ENCODE measurements at places on chromosomes 16 and 17.
A peak's percentile ranks its signal among the peaks of the same experiment; 100 is the strongest.

DNA sequence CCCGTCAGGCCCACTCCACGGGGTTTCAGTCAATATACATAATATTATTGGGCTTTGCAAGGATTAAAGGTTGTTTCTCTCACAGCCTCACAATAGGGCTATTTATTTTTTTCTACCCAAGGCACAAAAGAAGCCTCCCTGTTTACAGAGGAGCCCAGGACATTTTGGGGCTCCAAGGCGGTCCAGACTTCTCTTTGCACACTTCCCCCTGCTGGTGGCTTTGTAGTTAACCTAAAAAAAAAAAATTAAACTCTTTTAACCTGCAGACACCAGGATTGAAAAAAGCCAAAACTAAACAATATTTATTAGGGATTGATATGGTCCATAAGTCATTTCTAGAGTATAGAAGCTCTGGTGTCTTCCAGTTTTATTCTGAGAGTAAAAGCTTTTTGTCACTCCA is 169.7 kb upstream of the ZFHX3 start:
- DNase-seq: no peak

DNA sequence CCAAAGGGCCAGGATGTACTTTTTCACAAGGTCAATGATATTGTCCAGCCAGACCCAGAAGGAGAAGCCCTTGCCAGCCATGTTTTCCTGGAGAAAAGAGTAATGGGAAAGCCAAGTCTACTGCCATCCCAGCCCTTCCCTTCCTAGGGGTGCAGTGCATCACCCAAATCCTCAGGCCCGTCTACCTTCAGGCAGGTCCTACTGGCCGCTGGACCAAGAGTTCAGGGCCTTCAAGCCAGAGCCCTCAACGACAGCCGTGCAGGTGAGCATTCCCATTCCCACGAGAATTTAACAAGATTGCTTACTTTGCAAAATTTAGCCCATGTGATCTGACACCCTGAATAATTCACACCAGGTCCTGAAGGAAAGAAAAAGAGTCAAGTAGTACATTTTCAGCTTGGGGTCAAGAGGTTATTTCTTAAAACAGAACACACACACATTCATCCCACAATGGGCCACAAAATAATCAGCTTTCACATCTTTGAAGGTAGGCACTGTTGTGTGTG is 35.0 kb downstream of the STAT5A start:
- DNase-seq: no peak

DNA sequence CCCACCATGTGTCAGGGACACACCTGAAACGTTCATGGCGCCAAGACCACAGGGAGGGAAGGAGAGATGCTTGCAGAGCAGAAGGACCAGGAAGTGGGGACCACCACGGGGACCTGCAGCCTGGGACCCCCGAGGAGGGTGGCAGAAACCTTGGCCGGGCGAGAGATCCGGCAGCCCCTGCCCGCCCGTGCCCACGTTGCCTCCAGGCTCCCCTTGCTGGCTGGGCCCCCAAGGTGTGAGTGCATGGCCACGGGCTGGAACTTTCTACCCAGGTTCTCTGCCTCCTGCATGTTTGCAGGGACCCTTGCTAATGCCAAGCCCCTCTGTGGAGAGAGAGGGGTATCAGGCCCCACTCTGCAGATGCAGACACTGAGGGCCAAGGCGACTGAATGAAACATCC is 50.4 kb downstream of the USP22 start:
- no peak for DNase-seq

DNA sequence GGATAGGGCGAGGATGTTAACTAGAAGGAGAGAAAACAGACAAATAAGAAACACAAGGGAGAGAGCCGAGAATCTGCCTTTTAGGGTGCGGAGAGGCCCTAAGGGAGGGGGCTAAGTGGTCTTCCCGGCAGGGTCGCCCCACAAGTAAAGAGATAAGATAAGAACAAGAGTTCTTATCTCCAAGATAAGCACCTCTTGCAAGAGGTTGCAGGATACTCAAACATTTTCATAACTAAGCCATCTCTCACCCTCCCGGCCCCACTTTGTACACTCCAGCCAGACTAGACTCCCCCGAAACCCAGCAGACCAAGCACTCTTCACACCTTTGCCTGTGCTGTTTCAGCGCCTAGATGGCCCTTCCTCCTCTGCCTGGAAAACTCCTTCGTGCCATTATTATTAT is 14.3 kb downstream of the ZNF319 start:
- no peak for DNase-seq

- DNase-seq: no peak
Observed at GRCh38 chr17:1713878-1714426, 3.8 kb upstream of the TLCD2 start.

DNA sequence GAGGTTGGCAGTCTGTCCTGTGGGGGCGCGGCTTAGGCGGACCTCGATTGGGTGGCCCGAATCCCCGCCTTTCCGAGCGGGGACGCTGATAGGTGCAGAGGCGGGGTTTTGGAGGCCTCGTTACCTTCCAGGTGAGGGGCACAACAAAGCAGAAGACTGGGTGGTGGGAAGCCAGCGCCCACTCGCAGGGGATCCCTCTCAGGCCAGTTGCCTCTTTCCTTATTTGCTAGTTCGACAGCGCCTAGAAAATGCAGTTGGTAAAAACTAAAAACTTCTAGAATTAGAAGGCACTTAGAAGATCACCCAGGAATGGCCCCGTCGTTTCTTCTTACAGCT is 730 bp downstream of the KAT7 start:
- DNase-seq: no peak

GRCh38 chr16:50580180-50580798 is 32.1 kb downstream of the NKD1 start:
- DNase-seq: no peak

DNA sequence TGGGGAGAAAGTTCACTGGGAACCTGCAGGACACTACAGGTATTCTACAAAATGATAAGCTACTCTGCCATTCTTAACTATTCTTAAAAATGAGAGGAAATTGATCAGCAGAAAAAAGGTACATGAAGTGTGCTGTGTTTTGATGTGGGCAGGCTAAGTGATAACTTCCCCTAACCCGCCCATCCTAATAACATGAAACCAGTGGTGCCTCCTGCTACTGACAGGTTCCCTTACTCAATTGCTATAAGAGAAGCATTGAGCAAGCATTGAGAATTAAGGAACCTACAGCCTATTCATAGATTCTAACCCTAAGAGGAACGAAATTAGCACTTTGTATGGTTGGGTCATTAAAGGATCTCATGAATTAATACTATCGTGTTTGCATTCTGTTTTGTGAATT is 18.9 kb downstream of the XYLT1 start:
- DNase-seq: peak; percentile 92

GRCh38 chr17:68954146-68954896 is 871 bp downstream of the ABCA8 start:
- DNase-seq: no peak

DNA sequence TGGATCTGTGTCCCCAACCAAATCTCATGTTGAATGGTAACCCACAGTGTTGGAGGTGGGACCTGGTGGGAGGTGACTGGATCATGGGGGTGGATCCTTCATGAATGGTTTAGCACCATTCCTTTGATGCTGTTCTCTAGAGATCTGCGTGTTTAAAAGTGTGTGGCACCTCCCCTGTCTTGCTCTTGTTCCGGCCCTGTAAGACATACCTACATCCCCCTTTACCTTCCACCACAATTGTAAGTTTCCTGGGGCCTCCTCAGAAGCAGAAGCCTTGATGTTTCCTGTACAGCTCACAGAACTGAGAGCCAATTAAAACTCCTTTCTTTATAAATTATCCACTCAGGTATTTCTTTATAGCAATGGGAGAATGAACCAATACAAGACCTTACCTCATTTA is 257.7 kb downstream of the XYLT1 start:
- no peak for DNase-seq

DNA sequence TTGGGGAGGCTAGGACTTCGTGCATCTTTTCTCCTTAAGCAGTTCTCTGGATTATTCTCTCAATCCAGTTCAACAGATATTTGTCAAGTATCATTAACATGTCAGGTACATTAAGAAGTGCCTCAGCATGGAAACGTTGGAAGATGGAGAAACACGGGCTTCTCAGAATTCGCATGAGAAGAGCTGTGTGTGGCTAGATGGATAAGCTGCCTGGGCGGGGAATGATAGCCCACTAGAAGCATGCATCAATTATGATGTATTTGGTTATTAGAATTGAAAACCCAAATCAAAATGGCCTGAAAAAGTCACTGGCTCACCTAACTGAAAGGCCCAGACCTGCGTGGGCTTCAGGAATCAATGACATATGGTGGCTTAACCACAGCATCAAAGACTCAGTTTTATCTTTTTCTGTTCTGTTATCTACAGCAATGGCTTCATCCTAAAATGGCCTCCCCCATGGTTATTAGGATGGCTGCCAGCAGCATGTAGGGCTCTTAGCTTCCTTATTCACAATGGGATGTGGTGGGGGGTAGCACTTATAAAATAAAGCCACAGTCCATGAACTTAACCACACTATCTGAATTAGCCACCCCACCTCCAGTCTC is 43.9 kb downstream of the MMD start:
- no peak for DNase-seq

DNA sequence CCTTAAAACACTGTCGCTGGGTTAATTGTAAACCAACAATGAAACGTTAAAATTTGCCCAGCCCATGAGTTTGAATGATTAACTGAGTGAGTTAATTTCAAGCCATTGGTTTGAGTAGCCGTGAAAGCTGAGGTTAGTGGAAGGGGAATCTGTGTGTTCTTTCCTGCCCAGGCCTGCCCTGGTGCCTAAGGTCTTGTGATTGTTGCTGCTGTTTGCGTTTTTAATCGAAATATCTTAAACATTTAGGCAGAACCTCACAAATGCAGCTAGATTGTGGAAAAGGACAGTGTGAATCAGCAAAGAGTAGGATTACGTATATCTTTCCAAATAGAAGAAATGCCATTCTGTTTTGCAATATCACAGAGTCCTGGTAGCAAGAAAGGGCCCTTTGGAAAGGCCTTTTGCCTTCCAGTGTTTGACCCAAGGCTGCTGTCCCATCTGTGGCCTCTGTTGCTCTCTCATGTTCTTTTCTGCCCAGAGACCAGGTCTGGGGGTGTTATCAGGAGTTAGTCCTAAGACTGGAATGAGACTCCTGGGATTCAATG is 113.8 kb downstream of the MSI2 start:
- peak; percentile 43 for DNase-seq

DNA sequence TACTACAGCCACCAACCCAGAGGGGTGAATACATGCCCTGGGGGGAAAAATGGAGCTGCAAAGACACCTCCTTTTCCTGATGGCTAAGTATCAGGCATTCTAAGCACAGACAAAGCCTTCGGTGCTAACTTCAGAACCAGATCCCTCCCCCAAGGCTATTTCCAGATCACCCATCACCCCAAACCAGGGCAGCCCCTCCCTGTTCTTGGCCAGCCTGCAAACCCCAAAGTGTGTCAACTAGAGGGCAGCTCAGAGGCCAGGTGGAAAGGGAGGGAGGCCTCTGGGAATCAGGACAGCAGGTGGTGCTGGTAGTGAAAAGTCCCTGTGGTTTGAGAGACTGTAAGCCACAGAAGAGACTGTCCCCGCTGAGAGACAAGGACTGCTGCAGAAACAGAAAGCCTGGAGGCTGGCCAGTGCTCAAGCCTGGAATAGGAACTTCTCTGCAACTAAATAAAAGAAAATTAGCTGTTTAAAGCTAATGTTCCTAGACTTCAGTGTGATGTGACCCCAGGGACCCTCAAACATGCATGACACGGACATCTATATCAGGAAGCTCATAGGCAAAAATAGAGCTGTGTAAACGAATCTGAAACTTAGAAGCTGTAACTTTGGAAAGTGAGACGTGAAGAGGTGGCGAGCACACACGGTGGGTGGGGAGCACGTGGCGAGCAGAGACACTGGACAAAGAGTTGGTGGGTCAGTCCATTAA is 9.1 kb downstream of the TUBG1 start:
- DNase-seq: no peak

DNA sequence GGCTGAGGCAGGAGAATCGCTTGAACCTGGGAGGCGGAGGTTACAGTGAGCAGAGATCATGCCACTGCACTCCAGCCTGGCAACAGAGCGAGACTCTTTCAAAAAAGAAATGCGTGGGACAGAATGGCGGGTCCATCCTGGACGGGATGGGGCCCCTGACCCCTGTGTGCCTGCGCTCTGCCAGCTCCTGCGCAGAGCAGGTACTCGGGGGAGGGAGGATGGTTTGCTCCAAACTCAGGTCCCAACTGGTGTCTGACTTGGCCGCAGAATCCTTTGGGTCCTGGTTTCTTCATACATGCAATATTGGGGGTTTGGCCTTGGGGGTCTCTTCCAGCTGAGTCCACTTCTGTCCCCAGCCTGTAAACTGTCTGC is 10.4 kb downstream of the CHMP6 start:
- no peak for DNase-seq

GRCh38 chr17:83183145-83183948 is 103.9 kb downstream of the METRNL start:
- no peak for DNase-seq

GRCh38 chr17:77439189-77440018 is 298.6 kb downstream of the SEC14L1 start:
- DNase-seq: no peak

DNA sequence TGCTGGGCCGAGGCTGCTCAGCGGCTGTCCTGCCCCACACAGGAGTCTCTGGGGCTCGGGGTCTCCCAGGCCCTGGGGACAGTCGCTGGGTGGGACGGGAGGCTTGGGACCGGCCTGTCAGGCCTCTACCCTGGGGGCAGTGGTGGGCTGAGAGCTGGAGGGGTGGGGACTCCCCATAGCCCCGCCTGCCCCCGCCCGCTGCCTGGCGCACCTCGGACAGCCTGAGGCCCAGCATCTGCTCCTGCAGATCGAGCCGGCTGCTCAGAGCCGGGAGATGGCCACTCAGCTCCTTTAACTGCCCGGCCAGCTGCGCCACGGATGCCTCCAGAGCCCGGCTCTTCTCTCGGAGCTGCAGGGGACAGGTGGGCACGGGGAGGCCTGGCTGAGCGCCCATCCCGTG is 6.7 kb downstream of the PERCC1 start:
- DNase-seq: no peak

DNA sequence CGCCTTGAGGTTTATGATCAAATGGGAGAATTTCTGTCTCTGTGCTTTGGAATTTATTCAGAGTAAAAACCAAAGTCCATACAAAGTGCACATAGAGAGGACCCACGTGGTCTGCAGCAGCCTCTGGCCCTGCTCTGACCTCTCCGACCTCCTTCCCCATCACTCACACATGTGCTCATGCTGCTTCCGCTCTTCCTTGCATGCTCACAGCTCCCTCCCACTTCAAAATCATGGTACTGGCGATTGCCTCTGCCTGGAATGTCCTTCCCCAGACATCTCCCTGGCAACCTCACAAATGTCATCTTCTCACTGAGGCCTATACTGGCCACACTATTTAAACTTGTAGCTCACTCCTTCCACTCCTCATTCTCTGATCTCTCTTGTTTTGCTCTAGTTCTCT is 418.0 kb downstream of the CA10 start:
- DNase-seq: no peak

DNA sequence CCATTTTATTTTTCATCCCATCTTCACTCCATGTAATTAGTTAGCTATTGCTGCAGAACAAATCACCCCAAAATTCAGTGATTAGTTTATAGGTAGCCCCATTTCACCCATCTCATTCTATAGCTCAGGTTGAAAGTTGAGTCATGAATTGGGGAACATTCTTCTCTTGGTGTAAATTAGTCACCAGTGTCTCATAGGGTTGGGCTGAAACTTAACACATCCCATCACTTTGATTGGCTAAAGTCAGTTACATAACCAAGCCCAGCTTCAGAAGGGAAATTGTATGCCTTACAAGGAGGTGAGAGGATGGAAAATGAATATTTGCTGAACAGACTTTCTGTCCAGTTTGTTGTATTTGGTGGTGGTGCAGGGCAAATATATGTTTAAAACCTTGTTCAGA is 477.5 kb downstream of the WWOX start:
- DNase-seq: no peak

GRCh38 chr17:46733837-46734475 is 84.5 kb downstream of the WNT3 start:
- DNase-seq: no peak

- DNase-seq: no peak
Observed at GRCh38 chr16:56372013-56372634, 53.2 kb downstream of the AMFR start.

All from AML-193 (cell line).